Right kidney (tissue), 9 donors: ENCODE measurements at places on chromosomes 12 and 14.

- no peak for DNase-seq
Measured at GRCh38 chr12:57156701-57157403, 9.4 kb upstream of the LRP1-AS start.

DNA sequence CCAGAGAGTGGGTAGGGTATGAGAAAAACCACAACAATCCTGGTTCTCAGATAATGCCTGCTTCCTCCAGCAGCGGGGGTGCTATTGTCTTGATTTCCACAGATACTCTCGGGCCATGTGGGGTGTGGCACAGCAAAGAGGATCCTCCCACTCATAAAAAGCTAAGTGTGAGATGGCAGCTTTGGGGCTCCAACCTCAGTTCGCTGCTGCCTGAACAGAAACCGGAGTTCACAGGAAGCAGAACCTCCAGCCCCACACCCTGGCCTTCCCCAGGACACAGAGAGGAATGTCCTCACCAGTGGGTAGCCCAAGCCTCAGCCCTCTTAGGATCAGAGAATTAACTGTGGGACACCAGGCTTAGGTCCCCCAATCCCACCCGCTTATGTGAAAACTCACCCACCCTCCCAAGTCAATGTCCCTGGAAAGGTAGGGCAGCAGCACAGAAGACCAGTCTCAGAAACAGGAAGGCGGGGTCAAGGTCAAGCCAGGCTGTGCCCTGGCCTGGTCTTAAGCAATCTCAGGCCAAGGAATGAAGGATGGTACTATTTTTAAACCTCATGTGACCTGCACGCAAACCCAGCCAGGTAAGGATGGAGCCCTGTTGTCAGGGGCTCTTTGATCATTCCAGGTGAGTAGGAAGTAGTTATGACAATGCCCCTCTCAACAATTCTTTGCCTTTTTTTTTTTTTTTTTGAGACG is 9.0 kb downstream of the KCTD10 start:
- DNase-seq: no peak

DNA sequence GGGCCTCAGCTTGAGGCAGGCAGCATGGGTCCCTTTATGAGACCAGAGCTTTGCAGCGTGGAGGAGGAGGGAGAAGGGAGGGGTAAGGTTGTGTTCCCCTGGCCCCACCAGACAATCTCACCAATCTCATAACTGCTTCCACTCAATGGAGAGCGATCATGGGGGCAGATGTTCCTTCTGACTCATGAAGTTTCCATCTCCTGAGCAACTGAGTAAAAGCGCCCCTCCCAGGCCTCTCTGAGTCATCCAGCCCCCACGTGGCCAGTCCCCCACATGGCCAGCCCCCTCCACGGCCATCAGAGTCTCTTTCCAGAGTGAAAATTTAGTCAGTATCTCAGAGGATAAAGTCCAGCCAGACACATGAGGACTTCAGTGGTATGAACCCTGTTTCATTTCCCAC is 39.2 kb upstream of the PLXNC1 start:
- no peak for DNase-seq

DNA sequence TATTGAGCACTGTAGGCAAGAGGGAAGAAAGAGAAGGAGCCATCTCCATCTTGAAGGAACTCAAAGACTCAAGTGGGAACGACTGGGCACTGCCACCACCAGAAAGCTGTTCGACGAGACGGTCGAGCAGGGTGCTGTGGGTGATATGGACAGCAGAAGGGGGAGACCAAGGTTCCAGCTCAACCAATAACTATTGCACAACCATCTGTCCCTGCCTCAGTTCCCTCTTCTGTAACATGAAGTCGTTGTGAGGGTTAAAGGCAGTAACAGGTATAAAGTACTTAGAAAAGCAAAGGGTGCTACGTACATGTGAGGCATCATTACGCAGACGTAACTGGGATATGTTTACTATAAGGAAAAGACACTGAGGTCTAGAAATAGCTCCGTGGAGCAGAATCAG is 13.9 kb upstream of the BDKRB1 start:
- no peak for DNase-seq

DNA sequence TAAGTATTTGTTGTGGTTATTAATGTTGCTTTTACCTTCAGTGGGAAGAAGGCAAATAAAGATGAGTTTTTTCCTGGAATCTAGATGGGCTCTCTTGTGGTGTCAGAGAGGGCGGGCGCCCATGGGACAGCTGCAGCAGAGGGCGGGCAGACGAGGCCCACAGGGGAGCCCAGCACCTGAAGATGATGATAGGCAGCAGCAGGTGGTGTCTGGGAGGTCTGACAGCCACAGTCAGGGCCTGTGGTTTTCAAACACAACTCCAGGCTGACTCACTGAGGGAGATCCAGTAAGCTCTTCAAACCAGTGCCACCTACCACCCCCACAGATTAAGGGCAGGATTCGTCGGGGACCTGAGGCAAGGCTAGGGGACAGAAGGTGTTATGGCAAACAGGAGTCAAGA is 42.8 kb downstream of the NKX2-1 start:
- DNase-seq: no peak

GRCh38 chr14:55581342-55581771 is 1.4 kb downstream of the KTN1 start:
- no peak for DNase-seq

DNA sequence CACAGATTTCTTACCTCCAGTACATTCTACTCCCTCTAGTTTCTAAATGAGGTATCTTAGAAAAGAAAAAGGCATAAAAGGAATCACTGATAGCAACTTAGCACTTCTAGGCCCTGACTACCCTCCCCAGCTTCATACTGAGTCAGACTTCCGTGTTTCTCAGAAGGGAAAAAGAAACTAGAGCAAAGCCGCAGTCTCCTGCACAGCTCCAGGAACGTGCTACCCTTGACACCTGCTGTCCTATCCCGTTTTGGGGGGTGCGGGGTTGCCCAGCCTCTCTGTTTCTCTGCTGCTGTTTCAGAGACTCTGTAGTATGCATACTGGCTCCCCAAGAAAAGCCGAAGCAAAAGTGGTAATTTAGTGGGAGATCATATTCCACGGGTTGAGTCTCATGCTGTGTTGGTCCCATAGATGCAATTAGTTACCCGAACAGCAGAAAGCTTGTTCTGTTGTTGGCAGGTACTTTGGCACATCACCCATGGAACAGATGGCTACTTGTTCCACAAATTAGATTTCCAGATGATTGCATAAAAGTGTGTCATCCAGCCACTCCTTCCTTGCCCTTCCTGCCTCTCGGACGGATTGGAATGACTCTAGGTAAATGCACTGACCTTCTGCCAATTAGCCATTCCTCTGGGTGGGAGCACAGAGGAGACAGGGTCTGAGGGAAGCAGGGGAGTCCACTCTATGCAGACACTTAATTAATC is 438.1 kb downstream of the FUT8 start:
- DNase-seq: no peak

DNA sequence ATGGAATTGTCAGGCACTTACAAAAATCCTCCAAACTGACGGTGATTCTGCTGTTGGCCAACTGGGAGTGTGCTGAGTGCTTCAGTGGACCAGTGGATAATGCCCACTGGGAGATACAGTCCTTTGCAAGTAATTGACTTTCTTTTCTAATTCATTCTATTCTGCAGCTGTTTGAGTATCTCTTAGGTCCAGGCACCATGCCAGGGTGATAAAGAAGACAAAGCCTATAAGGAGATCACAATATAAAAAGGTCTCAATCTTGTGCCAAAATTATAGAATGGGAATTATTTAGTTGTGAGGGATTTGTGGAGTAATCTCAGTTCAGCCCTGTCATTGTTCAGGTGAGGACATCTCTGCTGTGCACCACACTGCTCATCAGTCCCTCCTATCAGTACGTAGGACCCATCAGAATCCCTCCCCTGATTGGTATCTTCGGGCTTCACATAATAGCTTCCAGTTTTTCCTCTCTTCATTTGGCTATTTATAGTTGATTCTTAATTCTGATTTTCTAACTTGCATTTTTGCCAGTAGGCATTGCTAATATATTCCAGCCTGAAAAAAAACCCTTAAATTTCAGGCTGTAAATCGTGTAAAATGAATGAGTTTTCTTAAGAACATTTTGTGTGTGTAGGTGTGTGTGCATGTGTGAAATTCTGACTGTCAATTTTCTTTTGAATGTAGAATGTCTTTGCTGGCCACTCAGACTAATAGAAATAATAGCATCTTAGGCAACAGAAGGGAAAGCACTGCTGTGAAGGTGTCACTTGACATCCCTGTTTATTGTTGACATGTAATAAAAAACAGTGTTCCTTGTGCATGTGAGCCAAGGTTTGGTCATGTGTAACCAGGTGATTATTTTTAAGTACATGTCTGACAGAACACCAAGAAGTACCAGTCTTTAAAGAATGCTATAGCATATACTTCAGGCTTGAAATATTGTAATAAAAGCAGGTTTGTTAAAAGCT is 457.6 kb upstream of the RGS6 start:
- DNase-seq: no peak

- no peak for DNase-seq
Measured at GRCh38 chr12:122870867-122871664, 24.9 kb downstream of the VPS37B start.

DNA sequence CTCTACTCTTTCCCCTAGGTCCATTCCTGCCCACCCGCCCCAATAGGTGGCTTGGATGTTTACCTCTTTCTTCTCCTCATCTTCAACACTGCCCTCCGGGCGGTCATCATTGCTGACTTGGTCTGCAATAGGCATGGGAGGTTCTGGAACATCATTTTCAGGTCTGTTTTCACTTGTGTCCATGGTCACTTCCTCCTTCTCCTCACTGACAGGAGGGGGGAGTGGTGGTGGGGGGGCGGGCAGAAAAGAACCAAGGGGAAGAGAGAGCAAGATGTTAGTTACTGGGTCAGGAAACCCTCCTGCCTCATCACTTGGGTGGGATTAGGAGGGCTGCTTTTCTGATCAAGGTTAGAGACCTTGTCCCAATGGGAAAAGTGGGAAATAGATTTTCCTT is 12.1 kb upstream of the CDH24 start:
- no peak for DNase-seq
